Activated CD4-positive, CD25-positive, alpha-beta regulatory T cell treated with anti-CD3 and anti-CD28 coated beads, Interleukin-2, amount 50 U/mL, for 16 hours (primary cell): ENCODE measurements at places on chromosomes 3 and 15.

DNA sequence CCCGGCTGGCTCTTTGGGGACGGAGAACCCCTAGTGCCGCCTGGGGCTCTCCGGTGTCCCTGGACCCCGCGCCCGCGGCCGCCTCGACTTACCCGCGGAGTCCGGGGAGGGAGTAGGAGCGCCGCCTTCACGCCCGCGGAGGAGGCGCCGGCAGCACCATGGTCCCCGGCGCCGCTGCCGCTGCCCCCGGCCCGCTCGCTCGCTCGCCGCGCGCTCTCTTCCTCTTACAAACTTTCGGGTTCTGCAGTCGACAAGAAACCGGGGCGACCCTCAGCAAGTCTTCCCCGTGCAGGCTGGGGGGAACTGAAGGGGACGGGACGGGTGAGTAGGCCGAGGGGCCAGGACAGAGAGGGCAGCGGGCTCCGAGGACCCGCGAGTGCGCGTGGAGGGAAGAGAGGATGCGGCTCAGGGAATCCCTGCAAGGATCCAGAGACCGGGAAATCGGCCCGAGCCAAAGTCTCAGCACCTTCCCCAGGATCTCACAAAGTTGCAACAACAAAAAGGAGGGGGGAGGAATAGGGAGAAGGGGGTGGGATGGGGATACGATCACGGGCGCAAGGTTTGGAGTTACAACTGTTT, 2.0 kb downstream of the FOXP1 start:
- DNase-seq, result no peak

DNA sequence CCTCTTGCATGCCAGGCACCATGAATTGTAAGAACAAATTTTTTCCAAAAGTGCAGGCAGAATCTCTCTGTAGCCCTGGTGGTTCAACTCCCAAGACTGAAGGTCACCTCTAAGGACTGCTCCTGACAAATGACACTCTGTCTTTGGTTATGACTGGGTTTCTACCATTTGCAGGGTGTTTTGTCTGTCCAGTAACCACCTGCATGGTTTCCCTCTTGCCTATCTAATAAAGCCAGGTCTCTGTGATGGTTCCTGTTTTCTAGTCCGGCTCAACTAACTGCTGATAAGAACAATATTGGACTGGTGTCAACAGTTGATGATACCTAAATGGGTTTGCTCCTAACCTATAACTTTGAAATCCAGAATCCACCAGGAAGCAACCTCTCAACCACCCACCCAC, 43.7 kb downstream of the ATP8B4 start:
- DNase-seq, result no peak

DNA sequence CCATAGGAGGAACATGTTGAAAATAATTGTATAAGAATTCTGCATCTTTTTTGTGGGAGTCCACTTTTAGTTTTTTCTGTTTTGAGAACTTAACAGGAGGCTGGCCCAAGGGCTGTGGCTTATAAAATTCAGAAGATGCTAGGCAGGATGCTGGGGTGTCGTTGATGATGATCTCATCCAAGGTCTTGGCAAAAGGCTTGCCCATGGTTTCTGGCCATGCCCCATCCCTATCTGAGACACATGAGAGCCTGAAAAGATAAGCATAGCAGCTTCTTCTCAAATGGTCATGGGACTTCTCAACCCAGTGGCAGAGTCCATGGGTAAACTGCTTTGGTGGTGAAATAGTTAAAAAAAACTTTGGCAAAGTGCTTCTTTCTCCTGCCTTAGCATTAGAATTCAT, 35.2 kb downstream of the CMSS1 start:
- no peak for DNase-seq

DNA sequence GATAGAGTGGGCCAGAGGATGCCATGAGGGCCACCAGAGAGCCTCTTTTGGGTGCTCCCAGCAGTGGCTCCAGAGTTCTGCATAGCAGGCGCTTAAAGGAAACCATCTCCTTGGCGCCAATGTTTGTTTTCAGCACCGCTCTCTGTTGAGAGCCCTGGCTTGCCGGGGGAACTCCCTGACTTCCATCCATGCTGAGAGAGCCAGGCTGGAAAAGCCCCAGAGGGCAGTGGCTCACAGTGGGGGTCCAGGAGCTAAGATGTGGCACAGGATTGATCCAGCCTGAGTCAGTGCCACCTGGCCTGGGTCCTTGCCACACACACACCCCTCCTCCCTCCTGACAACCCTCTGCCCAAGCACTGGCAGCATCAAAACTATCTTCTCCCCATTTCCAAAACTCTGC, 50.4 kb upstream of the HACD2 start:
- DNase-seq, result no peak

DNA sequence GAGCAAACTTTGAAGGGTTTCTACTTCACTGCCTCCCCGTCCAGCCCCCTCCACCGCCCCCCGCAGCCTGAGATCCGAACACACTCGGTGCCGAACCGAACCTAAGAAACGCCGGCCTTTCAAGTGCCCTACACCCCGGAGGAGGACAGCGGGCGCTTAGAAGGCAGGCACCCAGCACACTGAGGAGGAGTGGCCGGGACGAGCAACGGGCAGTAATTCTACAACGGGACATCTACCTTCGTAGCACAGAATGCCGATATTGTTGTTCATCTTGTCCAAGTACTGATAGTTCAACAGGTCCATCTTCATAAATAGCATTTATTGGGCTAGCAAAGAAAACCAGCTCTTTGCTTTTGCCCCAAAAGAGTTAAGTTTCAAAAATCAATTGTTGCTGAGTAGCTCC, 513 bp downstream of the VGLL4 start:
- DNase-seq, result no peak

GRCh38 chr3:188595890-188596376, 442.0 kb downstream of the LPP start:
- no peak for DNase-seq

GRCh38 chr3:116052602-116053001, 392.7 kb downstream of the LSAMP start:
- no peak for DNase-seq
